ENCODE measurements at places on chromosomes 4 and X.

DNA sequence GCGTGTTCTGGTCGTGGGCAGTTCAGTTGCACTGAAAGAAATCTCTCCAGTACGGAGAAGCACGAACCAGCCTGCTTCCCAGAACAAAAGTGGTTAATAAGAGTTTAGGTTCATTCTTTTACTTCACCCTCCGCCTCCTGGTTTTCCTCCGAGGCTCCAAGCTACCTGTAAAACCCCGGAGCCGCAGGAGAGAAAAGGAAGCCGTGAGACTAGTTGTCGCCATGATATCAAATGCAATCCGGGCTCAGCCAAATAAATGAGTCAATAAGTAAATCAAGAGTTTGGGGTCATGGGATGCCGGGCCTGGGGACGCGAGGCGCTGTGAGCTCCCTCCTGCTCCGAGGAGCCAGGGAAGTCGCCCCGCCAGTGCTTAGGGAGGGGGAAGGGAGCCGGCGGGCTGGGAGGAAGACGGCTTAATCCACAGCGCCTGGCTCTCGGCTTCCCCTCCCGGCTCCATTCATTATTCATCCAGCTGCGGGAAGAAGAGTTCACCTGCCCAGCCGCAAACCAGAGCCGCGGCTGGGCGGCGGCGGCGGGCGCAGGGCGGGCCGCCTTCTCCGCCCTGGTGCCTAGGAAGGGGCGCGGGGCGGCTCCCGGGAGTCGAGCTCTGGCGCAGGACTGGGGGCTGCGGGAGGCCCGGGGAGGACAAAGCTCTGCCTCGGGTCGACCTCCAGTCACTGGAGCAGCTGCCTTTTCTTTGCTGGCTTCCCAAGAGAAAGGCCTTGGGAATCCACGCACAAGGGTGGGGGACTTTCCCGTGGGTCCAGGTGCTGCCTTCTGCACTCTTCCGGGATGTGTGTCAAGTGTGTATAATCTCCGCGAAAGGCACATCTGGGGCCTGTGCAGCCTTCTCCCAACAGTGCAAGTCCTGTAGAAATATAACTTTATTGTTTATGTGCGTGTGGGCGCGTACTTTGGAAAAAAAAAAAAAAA, 1.7 kb downstream of the FRAS1 start:
- DNase-seq, result no peak

- no peak for DNase-seq
Observed at GRCh38 chrX:40945361-40945713, 139.9 kb upstream of the USP9X start.

DNA sequence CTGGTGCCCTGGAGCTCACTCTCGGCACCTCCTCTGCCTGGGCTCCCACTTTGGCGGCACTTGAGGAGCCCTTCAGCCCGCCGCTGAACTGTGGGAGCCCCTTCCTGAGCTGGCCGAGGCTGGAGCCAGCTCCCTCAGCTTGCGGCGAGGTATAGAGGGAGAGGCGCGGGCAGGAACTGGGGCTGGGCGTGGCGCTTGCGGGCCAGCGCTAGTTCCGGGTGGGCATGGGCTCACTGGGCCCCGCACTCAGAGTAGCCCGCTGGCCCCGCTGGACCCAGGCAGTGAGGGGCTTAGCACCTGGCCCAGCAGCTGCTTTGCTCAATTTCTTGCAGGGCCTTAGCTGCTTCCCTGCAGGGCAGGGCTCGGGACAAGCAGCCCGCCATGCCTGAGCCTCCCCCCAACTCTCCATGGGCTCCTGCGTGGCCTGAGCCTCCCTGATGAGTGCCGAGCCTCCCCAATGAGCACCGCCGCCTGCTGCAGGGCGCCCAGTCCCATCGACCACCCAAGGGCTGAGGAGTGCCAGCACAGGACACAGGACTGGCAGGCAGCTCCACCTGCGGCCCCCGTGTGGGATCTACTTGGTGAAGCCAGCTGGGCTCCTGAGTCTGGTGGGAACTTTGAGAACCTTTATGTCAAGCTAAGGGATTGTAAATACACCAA, 26.7 kb upstream of the FAM90A26 start:
- DNase-seq, result no peak

DNA sequence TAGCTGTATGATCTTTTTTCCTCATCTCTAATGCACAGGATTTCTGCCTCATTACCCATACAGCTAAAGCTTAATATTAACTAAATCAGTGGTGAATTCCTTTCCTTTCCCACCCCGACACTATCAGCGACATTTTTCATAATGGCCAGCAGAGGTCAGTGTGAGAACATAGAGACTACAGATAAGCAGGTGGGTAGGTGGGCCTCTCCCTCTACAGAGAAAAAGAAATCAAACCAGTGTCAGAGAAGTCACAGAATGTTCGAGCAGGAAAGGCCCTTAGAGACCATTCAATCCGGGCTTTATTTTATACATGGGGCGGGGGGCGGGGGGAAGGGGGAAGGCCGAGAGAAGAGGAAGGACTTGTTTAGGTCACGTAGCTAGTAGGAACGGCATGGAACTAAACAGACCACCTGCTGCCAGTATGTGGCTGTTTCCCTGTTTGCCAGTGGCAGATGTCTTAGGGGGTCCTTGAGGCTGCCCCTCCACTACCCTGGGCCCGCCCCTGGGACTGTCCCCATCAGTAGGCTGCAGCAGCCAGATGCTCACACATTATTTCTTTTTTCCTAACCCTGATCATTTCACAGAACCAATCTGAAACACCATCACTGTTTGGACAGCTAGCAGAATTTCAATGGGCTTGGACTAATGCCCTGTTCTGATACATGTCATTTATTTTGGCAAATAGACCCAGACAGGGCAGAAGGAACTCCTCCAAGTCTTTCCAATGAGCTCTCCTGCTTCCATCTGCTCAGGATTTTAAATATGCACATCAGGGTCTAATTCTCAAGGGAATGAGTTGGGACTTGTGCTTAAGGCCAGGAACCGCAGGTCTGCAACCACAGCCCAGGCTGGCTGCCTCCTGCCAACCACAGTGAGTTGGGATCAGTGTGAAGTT, 133.4 kb downstream of the ATG4A start:
- no peak for DNase-seq

GRCh38 chr4:90798948-90799347, 671.8 kb downstream of the CCSER1 start:
- DNase-seq, result no peak

GRCh38 chr4:112279882-112280315, 5.8 kb downstream of the TIFA start:
- DNase-seq, result no peak

- peak; percentile 56 for DNase-seq
Observed at GRCh38 chr4:20126906-20127305, 124.8 kb upstream of the SLIT2 start.

- no peak for DNase-seq
Observed at GRCh38 chrX:71632923-71633657, 14.8 kb upstream of the CXCR3 start.

Measured in AG04450 (cell line).